Hematopoietic multipotent progenitor cell treated with erythropoietin and hydrocortisone succinate and interleukin-3 and kit ligand, for 17 days (in vitro differentiated cells): ENCODE measurements at places on chromosomes 16 and 17.

GRCh38 chr17:17150448-17150800 is 55.7 kb downstream of the PLD6 start:
- no peak for DNase-seq

- DNase-seq, result no peak
Measured at GRCh38 chr16:82603784-82604411, 22.9 kb upstream of the CDH13 start.

- peak; percentile 13 for DNase-seq
Measured at GRCh38 chr17:7997186-7997585, 5.2 kb upstream of the GUCY2D start.

- no peak for DNase-seq
Measured at GRCh38 chr17:34374457-34374856, 11.4 kb upstream of the CCL1 start.

GRCh38 chr16:82935766-82936165 is 309.0 kb downstream of the CDH13 start:
- DNase-seq, result no peak

DNA sequence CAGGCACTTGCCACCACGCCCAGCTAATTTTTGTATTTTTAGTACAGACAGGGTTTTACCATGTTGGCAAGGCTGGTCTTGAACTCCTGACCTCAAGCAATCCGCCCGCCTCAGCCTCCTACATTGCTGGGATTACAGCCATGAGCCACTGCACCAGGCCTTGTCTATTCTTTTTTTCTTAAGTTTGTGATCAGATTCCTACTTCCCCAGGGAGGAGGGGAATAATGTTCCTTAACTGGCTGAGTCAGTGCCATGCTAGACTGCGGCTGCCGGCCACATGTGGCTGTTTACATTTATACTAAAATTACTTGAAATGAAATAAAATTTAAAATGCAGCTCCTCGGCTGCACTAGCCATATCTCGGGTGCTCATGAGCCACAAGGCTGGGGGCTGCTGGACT is 27.8 kb upstream of the USP36 start:
- DNase-seq, result no peak

DNA sequence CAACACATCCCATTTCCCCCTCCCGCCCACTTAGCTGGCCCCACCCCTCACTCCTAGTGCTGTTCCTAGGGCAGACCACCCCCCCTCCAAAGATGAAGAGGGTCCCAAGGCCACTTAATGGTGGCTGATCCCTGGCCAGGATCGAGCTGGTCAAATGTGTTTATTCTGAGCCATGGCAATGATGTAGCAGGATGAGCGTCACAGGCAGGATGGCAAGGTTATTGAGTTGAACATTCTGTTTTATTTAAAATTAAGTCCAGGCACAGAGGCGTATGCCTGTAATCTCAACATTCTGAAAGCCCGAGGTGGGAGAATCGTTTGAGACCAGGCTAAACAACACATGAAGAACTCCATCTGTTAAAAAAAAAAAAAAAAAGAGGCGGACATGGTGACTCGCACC is 12.2 kb downstream of the ZNF423 start:
- DNase-seq, result no peak

DNA sequence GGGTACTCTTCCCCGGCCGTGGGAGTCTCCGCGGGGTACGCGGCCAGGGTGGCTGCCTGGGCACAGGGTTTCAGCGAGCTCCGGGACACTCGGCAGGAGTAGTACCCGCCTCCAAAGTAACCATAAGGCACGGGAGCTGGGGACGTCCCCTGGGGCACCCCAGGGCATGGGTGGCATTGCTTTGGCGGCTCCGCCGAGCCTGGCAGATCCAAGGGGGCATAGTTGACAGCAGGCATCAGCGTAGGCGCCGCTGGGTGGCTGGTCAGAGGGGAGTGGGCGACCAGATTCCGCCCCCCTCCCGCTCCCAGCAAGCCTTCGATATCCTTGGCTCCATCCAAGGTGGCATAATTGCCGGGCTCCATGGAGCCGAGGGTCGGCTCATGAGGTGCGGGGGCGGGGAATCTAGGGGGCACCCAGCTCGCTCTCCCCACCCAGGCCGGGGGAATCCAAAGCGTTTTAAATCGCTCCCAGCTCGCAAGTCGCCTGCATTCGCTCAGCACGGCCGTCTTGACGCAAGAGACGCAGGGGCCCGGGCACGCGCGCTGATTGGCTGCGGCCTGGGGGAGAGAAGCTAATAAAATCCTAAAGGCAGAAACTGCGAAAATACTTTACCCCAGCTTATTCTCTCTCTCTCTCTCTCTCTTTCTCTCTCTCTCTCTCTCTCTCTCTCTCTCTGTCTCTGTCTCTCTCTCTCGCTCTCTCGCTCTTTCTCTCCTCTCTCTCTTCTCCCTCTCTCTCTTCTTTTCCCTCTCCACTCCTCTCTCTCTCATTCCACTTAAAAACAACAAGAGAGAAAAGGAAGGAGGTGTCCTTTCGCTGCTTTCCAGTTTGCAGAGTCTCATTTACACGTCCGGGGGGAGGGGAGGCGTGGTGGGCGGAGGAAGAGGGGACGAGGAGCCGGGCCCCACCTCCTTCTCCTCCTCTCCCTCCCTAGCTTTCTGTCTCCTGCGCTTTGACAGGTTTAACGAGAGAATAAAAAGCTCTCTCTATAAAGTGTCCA is at the start of gene HOXB13:
TSS of gene HOXB13 (minus strand) at position 519 of the 1,000 bp plus-strand sequence. CDS start at position 362, 157 bp downstream.
- DNase-seq, result no peak

DNA sequence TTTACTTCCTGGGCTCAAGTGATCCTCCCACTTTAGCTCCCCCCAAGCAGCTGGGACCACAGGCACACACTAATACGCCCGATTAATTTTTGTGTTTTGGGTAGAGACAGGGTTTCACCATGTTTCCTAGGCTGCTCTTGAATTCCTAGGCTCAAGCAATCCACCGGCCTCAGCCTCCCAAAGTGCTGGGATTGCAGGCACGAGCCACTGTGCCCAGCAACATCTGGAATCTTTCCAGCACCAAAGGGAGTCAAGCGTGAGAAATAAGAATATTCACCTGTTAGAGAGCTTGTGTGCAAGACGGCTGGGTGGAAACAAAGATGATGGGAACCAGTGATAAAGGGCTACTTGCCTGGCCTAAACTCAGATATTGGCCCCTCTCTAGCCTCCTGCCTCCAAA is 14.2 kb upstream of the ALOX12B start:
- no peak for DNase-seq

DNA sequence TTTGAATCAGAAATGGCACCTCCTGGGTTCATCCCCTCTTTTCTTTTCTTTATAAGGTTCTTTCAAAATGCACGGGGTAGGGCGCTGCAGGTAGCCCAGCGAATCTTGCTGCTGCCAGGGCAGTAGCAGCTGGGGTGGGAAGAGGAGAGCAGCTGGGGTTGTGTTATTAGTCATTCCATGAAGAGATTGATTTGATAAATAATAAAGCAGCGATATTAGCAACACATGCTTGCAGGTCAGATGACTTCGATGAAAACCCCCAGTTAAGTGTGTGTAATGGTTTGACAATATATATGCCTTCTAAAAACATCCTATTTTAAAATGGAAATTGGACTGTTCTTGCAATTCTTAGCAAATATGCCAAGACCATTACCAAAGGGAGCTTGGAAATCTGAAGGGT is 200.7 kb downstream of the CCDC182 start:
- no peak for DNase-seq

DNA sequence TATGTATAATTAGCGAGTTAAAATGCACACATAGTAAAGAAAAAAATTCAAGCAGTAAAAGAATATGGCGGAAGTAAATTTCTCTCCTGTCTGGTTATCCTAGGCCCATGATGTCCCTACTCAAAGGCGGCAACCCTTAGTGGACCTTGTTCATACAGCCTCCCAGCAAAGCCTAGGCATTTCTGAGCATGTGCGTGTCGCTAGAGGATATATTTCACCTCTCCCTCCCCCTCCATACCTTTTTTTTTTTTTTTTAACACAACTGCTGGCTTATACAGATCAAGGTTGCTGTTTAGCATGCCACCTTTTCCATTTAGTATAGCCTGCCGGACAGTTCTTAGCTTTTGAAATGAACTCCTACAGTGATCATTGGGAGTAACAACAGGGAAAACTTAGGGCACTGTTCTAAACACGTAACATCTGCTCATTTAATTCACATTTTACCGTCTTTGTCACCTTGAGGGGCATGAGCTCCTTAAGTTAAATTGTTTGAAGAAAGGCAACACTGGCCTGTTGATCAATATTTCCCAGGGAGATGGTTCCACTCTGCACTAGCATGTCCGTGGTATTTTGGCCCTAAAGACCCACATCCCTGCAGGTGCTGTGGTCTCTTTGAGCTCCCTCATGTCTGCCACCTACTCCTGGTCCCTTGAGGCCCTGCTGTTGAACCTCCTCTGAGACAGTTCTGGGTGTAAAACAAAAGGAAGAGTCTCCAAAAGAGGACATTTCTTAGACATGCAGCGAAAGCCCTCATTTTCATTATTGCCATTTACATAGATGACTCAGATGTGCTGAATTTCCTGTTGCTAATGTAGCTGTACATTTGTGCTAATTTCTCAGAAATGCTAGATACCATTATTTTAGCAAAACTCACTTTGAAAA is 4.1 kb upstream of the TNFRSF13B start:
- DNase-seq, result no peak

DNA sequence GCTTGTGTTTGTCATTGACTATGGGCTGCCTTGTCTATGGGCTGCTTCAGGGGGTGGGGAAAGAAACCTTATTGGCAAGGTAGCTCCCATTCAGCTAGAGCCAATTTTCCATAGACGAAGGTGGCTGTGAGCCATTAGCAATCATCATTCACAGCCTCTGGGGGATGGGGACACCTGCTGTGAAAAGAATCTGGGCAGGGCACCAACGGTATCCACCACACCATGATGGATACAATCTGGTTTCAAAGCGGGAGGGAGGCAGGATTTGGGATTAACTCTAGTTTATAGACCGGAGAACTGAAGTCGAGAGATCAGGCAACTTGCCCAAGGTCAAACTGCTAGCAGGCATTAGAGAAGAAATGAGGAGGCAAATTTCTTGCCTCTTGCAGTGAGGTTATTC is 182.3 kb downstream of the SHISA9 start:
- no peak for DNase-seq
